ENCODE measurements at places on chromosomes 16 and 17. TPM values are rescaled to one million over a fixed set of nuclear protein-coding genes. Genes with fewer than 3 reads are reported as not detected.

DNA sequence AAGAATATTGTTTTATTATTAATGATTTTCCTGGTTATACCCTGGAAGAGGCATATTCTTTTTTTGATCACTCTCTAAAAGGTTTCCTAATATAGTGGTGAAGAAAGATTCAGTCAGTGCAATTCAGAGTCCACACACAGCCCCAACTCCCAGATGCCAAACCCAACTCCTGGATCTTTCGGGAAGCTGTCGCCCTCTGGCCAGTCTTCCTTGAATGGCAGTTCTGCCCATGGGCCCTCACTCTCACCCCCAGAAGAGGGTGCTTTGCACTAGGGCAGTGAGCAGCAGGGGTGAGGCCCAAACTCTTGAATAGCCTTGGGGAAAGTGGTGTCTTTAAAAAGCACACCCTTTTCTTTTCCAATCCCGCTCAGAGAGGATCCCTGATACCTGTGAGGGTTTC, 11.0 kb downstream of the KRT32 start:
- DNase-seq, result no peak

GRCh38 chr17:37045351-37045922, 96.7 kb downstream of the AATF start:
- DNase-seq, result no peak

The HES7 gene
- 0.47 TPM for total RNA-seq

The TEFM gene
- total RNA-seq, result 11.4 TPM

Data from left cardiac atrium (tissue), 4 donors.